ENCODE measurements at places on chromosomes 12 and 14.

GRCh38 chr12:57146961-57147944, at the start of gene LRP1-AS:
LRP1-AS (minus strand) TSS chr12:57147619.
- DNase-seq, result no peak

GRCh38 chr14:65599375-65599774, 186.8 kb downstream of the FUT8 start:
- no peak for DNase-seq

- no peak for DNase-seq
Observed at GRCh38 chr12:65902500-65902899, 78.2 kb downstream of the HMGA2 start.

DNA sequence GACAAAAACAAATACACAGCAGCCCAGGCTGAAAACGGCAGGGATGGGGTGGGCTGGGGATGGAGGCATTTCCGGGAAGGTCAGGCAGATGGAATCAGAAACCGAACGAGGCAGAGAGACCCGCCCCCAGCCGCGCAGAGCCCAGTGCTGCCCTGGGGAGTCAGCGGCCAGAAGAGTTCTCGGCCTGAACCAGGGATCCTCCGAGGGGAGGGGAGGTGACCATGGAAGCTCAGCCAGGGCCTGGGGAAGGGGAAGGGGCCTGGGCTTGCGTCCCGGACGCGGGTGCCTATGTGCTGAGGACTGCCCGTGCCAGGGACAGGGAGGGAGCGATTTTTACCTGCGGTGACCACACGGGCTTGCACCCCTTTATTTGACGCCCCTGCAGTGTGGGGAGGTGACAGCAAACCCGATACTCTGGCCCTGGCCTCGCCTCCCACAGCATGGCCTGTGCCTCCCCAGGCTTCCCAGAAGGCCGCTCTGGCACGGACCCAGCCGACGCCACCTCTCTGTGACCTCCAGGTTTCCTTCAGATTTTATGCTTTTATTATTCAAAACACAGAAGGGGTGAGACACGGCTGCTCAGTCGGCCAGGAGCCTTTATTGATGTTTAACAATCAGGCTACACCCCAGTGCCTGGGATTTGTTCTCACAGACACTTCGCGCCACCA, 7.7 kb downstream of the LRCOL1 start:
- no peak for DNase-seq

DNA sequence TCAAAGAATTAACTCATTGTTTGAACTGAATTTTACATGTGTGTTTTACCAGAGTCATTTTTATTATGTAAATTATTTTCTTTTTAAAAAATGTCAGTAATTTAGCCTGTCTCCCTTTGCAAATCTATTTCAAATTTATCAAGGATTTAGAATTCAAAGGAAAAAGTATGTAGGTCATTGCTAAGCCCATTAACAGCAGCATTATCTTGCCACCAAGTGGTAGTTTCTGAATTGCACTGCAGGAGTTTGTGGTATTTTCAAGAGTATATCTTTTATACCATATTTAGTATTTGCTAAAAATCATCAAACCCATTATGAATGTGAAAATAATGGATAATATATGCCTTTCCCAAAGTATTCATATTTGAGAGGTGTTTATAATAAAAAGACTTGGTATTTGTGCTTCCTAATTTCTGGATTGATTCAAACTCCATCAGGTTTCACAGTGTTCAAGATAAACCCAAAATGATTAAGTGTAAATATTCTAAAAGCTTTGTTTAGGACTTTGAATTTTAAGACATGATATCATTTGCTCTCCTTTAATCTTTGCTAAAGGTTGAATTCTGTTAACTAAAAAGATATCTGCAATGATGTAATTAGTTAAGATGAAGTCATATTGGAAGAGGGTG, 711.4 kb downstream of the FSCB start:
- no peak for DNase-seq

- DNase-seq, result no peak
Observed at GRCh38 chr14:91997492-91997891, 42.4 kb downstream of the TRIP11 start.

DNA sequence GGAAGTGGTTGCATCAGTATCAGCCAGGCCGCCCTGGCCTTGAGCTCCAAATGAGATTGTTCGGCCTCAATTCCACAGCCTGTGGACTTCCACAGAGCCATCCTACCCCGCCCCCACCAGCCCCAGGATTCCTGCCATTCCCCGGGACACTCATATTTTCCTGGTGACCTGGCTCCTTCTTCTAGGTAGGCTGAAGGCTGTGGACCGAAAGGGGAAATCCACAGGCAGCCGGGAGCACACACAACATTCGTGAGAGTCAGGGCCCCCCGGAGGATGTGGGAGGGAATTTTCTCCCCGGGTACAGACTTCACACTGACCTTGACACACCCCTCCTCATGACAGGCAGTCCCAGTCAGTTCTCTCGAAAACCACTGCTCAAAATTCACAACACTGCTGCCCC, 39.9 kb downstream of the RIN3 start:
- peak; percentile 22 for DNase-seq

DNA sequence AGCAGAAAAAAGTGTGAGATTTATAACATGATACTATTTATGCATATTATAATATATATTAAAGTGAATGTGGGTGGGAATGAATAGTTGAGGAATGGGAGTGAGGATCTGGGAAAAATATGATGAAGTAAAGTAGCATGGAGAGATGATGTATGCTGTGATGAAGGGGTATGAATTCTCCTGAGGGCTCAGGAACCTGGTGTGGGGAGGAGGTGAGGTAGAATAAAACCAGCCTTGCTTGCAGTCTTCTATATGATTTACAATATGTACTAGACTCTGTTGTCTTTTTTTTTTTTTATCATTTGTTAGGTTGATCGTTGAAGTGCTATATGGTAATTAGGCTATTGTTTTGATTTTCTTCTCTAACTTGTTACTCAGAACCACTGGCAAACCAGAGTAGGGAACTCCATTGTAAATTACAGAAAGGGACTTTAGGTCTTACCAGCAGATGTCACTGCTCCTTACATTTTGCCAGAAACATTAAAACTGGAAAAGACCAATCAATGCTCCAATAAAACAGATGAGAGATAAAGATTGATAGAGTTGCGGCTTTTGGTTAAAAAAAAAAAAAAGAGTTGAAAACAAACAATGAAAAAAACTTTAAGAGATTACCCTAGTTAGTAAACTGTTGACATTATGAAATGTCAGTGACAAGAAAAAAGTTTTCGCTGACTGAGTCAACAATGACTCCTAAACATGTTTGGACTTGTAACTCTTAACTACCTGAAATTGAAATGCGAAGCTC, 39.9 kb downstream of the ATL1 start:
- no peak for DNase-seq

- DNase-seq, result peak; percentile 45
Observed at GRCh38 chr14:71472356-71473340, 459.6 kb upstream of the RGS6 start.

DNA sequence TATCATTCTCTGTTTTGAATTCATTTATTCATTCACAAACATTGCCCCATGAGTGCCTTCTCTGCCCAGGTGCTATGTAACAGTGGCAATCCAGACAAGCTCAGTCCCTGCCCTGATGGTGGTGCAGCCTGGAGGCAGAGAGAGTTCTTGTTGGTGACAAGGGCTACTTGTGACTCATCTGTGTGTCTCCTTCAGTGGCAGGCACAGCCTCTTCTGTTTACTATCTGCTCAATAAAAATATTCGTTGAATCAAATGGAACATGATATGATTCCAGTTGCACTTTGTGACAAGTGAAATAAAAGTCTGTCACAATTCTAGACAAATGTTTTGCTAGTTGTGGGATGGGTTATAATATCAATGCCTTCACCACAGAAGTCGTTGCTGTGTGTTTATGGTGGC, 20.6 kb upstream of the CPM start:
- no peak for DNase-seq

GRCh38 chr14:63318835-63319234, at the start of gene GPHB5:
GPHB5 (minus strand) TSS chr14:63318935; CDS start chr14:63317849, 1,086 bp downstream.
- DNase-seq, result no peak

DNA sequence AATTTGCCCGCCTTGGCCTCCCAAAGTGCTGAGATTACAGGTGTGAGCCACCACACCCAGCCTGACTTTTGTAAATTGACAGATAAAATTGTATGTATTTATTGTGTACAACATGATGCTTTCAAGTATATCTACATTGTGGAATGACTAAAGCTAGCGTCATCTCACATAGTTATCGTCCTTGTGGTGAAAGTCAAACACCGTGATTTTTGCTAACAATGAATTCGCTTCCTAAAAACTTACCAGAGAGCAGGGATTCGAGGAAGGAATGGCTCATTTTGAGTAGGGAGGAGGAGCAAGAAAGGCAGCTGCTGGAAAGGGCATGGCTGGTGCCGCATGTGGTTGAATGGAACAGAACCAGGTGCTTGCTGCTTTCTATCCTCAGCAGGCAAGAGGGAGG, 85.4 kb downstream of the LGMN start:
- no peak for DNase-seq

DNA sequence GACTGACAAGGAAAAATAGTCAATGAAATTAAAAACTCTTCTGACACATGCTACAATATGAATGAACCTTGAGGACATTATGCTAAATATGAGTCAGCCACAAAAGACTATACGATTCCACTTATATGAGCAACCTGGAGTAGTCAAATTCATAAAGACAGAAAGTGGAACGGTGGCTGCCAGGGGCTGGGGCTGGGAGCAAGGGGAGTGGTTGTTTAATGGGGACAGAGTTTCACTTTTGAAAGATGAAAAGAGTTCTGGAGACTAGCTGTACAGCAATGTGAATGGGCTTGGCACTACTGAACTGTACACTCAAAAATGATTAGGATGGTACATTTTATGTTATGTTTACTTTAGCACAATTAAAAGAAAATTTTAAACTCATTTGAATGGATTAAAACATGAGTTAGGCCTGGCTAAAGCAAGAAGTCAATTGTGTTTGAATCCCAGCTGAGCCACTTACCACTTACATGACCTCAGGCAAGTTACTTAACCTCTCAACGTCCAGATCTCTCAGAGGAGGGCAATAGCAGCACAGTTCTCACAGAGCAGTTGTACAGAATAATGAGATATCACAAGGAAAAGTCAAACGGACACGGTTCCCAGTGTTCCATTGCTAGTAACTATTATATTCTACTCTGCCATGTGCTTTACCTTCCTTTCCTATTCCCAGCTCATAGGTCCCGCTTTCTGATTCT, 102.5 kb downstream of the SPTSSA start:
- DNase-seq, result no peak

DNA sequence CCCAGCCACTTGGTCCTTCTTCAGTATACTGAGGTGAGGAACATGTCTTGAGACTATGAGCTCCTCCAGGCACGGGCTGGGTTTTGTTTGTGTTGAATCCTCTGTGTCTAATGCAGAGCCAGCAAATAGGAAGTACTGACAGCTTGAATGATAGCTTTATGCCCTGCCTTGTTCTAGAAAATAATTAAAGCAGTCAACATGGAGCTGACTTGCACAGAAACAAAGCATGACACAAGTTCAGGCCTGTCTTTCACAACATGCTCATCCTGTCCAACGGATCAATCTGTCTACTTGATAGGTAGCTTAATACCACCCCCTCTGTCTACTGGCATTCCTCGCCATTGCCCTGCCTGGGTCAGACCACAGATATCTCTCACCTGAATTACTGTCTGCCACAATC, 140.9 kb downstream of the ESRRB start:
- no peak for DNase-seq

DNA sequence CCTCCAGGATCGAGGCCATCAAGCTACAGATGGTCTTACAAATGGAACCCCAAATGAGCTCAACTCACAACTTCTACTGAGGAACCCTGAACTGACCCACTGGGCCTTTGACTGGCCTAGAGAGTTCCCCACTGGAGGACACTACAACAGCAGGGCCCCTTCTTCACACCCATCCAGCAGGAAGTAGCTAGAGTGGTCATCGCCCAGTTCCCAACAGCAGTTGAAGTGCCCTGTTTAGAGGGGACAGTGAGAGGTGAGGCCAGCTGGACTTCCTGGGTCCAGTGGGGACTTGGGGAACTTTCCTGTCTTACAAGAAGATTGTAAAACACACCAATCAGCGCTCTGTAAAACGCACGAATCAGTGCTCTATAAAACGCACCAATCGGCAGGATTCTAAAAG, 247.9 kb upstream of the BTG1 start:
- DNase-seq, result no peak

- DNase-seq, result no peak
Observed at GRCh38 chr14:102779574-102780315, 2.5 kb downstream of the TRAF3 start.

DNA sequence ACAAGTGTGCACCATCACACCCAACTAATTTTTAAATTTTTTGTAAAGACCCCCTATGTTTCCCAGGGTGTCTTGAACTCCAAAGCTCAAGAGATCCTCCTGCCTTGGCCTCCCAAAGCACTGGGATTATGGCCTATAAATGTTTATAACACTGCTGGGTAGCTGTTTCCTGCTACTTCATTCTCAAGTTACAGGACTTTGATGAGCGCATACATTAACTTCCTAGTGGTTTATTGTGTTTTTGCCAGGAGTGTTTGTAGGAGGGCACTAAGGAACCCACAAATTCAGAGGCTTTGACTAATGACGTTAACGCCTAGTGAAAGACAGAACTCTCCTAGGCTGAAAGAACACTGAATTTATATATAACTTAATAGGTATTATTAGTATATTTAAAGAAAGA, 15.2 kb upstream of the NAA30 start:
- DNase-seq, result no peak

- peak; percentile 23 for DNase-seq
Observed at GRCh38 chr12:10101042-10101579, 2.3 kb upstream of the CLEC1A start.

DNA sequence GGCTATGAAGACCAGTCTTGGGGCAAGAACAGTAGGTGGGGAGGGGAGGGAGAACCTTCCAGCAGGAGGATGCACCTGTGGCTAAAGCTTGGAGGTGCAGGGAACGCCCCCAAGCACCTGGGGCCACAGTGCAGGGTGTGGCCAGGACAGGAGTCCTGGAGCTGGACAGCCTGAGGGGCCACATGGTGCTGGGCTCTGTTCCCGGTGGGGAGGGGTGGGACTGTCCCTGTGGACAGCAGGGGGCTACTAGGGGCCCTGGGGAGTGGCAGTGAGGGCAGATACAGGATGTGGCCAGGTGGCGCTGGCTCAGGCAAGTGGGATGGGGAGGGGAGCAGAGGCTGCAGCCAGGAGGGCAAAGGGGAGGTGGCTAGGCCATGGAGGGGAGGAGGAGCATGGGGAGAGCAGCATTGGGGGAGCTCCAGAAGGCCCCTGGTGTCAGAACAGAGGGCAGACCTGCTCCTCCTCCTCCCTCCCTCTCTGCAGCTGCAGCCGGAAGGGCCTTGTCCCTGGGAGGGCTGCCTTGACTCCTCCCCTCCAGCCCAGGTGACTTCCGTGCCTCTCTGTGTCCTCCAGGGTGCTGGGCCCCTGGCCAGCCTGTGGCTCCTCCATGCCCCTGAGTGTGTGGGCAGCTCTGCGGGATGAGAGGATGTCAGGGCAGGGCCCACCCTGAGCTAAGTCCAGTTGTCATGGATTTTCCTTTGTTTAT, 68.4 kb upstream of the DLK1 start:
- no peak for DNase-seq

- DNase-seq, result no peak
Observed at GRCh38 chr14:54659365-54659764, 92.4 kb downstream of the SAMD4A start.

DNA sequence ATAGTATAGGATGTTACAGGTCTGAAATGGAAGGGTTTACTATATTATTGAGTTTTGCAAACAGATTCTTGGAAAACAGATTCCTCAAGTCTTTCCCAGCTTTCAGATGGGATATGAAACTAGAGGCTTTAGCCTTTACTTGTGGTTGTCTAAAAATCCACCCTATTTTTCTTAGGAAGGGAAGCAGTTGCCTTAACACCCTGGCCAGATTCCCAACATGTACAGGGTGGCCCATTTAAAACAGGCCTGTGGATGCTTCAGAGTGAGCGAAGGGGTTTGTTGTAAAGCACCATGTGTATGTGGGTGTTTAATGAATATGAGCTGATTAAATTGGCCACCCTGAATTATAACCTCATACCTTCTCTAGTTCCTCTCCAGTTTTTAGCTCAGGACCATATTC, 415.9 kb downstream of the ZFP36L1 start:
- DNase-seq, result no peak

All from AG09319 (cell line).